Globus pallidus (tissue), 1 donor: ENCODE measurements at places on chromosomes 11 and 22.

DNA sequence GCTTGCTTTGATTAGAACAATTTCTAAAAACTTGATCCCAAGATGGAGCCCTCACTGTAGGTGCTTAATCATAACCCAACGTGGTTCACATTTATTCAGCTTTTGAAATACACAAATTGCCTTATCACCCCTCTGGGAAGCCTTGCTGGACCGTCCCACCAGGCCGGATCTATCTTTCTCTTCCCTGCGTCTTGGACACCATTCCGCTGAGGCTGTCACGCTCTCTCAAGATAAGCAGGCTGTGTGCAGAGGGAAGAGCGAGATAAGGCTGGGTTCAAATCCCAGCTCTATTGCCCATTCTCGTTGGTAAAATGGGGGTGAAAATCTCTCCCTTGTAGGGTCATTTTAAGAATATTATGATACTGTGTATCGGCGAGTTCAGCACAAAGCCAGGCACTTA lies 20.5 kb upstream of the TP53I11 start:
- DNase-seq: no peak

DNA sequence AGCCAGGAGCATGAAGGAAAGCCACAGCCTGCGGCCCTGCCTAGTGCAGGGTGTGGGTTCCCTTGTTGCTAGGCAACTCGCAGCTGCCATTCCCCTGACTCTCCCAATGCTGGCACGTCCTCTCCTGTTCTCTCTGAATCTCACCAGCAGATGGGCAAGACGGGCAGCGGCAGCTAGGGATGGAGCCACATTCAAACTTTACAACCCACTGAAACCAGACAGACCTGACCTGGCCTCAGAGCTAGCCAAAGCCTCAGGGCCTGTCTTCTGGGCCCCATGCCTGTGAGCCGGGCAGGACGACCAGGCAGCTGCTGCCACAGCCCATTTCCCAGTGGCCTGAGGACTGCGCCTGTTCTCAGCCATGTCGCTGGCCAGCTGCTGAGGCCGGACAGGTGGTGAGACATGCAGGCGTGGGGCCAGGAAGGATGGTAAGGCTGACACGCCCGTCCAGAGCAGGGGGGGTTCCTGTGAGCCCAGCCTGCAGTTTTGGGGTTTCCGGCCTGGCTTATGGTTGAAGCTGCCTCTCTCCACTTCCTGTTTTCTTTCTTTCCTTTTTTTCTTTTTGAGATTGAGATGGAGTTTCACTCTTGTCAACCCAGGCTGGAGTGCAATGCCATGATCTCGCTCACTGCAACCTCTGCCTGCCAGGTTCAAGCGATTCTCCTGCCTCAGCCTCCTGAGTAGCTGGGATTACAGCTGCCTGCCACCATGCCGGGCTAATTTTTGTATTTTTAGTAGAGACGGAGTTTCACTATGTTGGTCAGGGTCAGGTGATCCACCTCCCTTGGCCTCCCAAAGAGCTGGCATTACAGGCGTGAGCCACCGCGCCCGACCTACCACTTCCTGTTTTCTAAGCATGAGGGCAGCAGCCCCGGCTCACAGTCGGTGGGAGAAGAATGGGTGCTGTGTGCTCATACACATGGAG lies 4.1 kb downstream of the SUN2 start:
- no peak for DNase-seq

DNA sequence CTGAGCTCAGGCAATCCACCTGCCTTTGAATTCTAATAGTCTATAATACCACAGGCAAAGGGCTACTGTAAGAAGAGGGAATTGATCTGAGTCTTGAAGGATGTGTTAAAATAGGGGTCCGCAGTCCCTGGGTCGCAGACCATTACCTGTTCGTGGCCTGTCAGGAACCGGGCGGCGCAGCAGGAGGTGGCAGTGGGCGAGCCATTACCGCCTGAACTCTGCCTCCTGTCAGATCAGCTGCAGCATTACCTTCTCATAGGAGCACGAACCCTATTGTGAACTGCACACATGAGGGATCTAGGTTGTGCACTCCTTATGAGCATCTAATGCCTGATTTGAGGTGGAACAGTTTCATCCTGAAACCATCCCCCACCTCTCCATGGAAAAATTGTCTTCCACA lies 11.5 kb upstream of the TMEM123 start:
- DNase-seq: no peak

DNA sequence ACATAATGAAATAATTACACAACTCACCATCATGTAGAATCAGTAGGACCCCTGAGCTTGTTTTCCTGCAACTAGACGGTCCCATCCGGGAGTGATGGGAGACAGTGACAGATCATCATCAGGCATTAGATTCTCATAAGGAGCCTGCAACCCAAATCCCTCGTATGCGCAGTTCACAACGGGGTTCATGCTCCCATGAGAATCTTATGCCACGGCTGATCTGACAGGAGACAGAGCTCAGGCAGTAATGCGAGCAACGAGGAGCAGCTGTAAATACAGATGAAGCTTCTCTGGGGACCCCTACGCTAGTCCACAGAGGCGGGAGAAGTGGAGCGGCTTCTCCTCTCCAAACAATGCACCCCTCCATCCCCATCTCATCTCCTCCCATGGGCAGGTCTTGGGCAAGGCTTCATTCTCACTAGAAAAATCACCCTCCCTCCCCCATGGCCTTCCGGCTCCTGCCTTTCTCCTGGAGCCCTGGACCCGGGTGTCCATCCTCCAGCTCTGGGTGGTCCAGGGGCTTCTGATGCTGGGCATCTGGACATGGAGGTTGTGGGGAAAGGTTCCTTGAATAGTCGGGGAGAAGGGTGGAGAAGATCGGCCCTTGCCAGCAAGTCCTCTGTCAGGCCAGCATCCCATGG lies 16.2 kb upstream of the RAC2 start:
- no peak for DNase-seq
